Activated CD4-positive, CD25-positive, alpha-beta regulatory T cell treated with anti-CD3 and anti-CD28 coated beads, Interleukin-2, amount 50 U/mL, for 24 hours (primary cell): ENCODE measurements at places on chromosomes 3 and 15.

GRCh38 chr3:4515916-4516579 lies 22.9 kb downstream of the ITPR1 start:
- ATAC-seq: no peak

GRCh38 chr3:123799544-123800361 lies 84.4 kb downstream of the MYLK start:
- ATAC-seq: no peak

- ATAC-seq: no peak
These were observed 1.3 kb downstream of the CILP start for GRCh38 chr15:65209701-65210643.

GRCh38 chr15:91915576-91915975 lies 62.1 kb downstream of the SLCO3A1 start:
- no peak for ATAC-seq

DNA sequence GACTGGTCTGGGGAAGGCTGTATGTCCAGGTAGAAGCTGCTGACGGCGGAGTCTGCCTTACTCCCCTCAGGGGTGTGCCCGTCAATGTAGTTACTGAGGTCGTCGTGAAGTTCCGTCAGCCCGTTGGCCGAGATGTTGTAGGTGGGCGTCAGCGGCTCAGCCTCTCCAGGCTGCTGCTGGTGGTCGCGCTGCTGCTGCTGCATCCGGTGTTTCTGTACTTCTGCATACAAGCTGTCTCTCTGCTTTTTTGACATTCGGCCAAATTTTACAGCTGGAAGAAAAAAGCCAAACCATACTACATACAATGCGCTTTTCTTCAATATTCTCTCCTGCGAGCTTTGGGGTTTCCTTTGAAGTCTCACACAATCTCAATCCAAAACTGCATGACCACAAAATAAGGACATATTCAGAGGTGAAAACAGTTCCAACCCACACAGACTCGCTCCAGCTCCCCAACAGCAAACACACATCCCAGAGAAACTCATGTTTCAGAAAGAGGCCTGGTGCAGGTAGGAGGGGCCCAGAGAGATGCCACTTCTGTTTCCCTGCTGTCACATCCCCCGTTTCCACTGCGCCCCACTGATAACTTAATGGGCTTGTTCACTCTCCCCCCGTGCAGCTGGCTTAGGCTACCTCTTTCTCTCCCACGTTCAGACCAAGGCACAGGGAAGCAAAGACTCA lies 32.5 kb upstream of the ICE2 start:
- ATAC-seq: no peak

GRCh38 chr15:67303490-67304363 lies 49.1 kb downstream of the IQCH start:
- ATAC-seq: no peak

- no peak for ATAC-seq
These were observed 4.5 kb upstream of the IQCF5 start for GRCh38 chr3:51879937-51880336.

DNA sequence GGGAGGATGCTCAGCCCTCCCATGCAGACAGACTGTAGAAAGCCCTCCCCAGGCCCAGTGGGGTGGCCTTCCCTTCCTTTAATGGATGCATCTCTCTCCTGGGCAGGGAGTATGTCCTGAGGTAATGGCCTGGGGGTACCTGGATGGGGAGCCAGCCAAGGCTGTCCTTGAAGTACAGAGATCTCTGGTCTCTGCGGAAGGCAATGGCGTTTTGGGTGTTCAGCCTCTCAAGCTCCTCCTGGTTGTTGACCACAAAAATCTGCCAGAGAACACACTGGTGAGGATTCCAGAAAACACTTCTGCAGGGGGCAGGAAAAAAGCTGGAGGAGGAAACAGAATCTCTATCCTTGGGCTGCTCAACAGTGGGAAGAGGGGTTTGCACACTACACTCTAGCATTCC lies 28.9 kb downstream of the EAF1 start:
- no peak for ATAC-seq
